NCI-H460 (cell line): ENCODE measurements at places on chromosomes 4 and X. TPM values are rescaled to one million over a fixed set of nuclear protein-coding genes. Genes with fewer than 3 reads are reported as not detected.

Gene IL3RA
- 0.27 and 0.40 TPM in 2 replicates for total RNA-seq

Gene RGN
- not detected in 2 replicates for total RNA-seq

Gene BTK
- total RNA-seq, result 0.05 TPM in 1 of 2 replicates, not detected in the other

Gene SPARCL1
- total RNA-seq, result not detected in 2 replicates

Gene TEX11
- total RNA-seq, result 0.12 and 0.42 TPM in 2 replicates

Gene USP17L11
- not detected in 2 replicates for total RNA-seq

Gene SCRG1
- not detected in 2 replicates for total RNA-seq

Gene KLB
- total RNA-seq, result not detected in 2 replicates

Gene MAGEA12
- total RNA-seq, result not detected in 2 replicates

Gene NLRP2B
- total RNA-seq, result not detected in 2 replicates

Gene NHS
- 4.6 and 5.0 TPM in 2 replicates for total RNA-seq

Gene PAGE2B
- not detected in 2 replicates for total RNA-seq

Gene IL13RA1
- total RNA-seq, result 43.0 and 45.2 TPM in 2 replicates

Gene SLC9B1
- 0.12 and 0.26 TPM in 2 replicates for total RNA-seq

Gene ARAF
- 51.6 and 57.0 TPM in 2 replicates for total RNA-seq

Gene CHRDL1
- 0.12 TPM in 1 of 2 replicates, not detected in the other for total RNA-seq

Gene MAP3K15
- total RNA-seq, result 2.5 and 2.6 TPM in 2 replicates

Gene ZMAT1
- total RNA-seq, result 2.0 and 2.3 TPM in 2 replicates

Gene TKTL2
- not detected in 2 replicates for total RNA-seq

Gene SLC6A14
- total RNA-seq, result not detected in 2 replicates

Gene OCRL
- 28.6 and 36.4 TPM in 2 replicates for total RNA-seq

Gene SRPK3
- 0.12 and 0.17 TPM in 2 replicates for total RNA-seq

Gene TMEM255A
- total RNA-seq, result 0.07 TPM in 1 of 2 replicates, not detected in the other
